ENCODE measurements at places on chromosomes 4 and X. TPM values are rescaled to one million over a fixed set of nuclear protein-coding genes. Genes with fewer than 3 reads are reported as not detected.
A peak's percentile ranks its signal among the peaks of the same experiment; 100 is the strongest.

LNX1 gene
- total RNA-seq: 2.8 TPM

SSX1 gene
- total RNA-seq: not detected

SYAP1 gene
- total RNA-seq: 51.9 TPM

DUSP9 gene
- 10.7 TPM for total RNA-seq

HTT gene
- 36.3 TPM for total RNA-seq

MAGEB5 gene
- not detected for total RNA-seq

DNA sequence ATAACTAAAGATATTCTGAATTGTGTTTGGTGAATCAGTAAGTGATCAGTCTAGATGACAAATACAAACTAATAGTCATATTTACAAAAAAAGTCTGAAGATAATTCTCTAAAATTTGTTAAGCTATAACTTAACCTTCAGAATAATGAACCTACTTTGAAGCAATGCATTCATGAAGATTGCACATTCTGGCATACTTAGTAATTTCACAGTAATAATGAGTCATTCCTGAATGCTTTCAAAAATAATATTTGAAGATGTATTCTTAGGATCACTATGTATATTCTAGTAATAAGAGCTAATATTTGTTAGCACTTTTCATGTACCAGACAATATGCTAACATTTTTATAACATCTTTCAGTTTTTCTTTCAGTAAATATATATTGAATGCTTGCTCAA is 756.7 kb upstream of the SLIT2 start:
- peak; percentile 46 for DNase-seq

- no peak for DNase-seq
Observed at GRCh38 chr4:16224264-16225166, 1.8 kb downstream of the TAPT1 start.

DNA sequence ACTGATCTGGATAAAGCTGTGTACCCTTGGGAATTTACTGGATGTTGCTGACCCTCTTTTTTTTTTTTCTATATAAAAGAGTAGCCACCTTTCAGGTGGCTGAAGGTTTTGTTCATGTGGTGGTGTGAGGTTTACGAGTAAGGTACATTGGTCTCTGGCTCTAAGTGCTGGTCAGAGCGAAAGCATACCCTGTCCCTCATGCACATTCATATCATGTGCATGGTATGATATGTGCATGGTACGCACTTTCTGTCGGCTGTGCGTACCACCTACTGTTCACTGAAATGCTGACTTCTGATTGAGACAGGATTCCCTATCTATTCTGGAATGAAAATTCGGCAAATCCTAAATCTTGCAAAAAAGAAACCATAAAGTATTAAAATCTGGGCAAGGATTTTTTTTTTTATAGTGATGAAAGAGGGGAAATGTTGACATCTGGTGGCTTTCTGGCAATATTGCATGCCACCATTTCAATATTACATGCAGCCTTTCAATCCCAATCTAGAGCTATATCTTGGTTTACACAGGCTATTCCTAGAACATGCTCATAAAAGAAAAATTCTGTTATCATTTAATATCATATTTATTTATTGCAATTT is 32.8 kb downstream of the FAM149A start:
- peak; percentile 45 for DNase-seq

GRCh38 chr4:77268108-77268507 is 111.1 kb downstream of the CCNG2 start:
- DNase-seq: no peak

DNA sequence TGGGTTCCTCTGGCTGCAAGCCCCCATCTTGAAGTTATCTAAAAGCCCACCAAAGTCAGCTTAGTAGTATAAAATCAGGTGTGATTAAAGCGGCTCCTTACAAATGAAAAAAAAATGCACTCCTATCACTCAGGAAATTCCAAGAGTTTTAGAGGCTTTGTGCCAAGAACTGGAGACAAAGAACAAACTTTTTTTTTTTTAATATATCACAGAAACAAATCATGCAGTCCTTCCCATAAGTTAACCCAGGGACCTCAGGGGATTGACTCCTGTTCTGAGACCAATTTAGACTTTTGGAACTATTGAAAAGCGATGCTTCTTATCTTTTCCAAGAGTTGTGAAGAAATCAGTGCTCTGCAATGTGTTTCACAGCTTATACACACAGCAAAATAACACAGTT is 53.6 kb downstream of the HHIP start:
- peak; percentile 18 for DNase-seq

GRCh38 chr4:15398732-15399131 is 29.1 kb upstream of the C1QTNF7 start:
- DNase-seq: no peak

DNA sequence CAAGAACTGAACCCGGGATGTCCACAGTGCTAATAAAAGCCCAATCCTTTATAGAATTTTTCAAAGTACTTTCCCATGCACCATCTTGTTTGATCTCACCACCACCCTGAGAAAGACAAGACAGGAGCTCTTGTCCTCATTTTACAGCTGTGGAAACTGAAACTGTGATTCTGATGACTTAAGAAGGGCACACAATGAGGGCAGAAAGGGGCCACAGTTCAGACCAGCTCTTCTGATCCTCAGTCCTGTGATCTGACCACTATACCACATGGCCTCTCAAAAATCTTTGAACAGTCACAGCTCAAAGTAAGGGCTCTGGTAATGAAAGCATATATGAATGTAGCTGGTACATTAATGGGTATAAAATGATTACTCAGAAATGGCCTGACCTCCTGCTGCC is 127.3 kb upstream of the CPEB2 start:
- no peak for DNase-seq

DNA sequence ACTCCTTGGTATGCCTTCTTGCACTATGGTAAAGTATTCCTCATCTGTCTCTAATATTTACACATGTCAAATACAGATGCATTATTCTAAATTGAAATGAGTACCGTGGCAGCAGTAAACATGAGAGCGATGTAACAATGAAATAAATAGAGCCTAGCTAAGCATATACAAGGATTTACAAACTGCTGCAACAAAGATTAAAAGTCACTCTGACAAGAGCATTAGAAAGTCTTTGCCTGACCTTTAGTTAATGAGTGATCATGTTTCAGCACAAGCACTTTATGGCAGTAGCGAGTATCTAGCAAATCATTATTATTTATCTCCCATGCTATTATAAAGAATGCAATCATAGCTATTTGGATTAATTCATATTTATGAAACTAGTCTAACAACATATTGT is 547.0 kb upstream of the NDST4 start:
- no peak for DNase-seq

All from PC-3 (cell line).